ENCODE measurements at places on chromosomes 13 and 19.

DNA sequence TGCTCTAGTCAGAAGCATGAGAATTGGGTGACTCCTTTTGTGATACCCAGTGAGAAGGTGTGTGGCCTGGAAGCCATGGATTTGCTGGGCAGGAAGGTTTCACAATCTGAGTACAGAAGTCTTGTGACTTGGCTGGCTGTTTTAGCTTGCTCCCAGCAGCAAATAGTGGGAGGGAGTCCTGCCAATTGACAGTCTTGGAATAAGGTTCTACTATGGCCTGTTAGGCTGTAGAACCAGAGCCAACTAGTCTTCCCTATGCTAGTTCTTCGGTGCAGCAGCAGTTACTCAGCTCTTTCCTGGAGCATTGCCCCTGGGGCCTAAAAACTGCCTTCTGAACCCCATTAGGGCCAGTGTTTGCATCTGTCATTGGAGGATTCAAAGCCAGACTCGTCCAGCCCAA is 1935.4 kb upstream of the PCDH20 start:
- DNase-seq, result no peak

DNA sequence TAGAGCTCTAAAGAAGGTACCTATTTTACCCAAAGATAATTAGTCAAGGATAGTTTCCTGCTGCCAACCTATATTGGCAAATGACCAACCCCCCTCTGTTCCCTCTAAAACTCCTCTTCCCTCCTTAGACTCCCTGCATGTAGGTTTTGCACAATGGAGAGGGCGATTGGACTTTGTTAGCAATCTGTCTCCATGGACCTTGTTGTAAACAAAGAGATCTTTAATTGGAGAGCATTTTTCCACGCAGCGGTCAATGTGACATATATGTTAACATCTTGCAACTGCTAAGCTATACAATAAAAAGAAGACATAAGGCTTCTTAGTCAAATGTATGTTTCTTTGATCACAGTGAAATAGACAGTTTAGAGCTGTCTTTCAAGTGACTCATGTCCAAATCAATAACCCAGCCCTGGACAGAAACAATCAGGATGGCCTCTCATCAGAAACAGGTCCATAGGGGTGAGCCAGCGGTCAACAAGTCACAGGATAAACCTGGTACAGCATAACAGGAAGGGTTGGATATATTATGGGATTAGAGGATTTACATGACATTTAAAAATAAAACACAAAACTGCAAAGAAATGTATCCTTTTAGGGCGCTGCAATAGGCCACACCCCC is 69.7 kb upstream of the UBL3 start:
- DNase-seq, result no peak

GRCh38 chr13:21219036-21219381 is 42.6 kb downstream of the MRPL57 start:
- DNase-seq, result no peak

DNA sequence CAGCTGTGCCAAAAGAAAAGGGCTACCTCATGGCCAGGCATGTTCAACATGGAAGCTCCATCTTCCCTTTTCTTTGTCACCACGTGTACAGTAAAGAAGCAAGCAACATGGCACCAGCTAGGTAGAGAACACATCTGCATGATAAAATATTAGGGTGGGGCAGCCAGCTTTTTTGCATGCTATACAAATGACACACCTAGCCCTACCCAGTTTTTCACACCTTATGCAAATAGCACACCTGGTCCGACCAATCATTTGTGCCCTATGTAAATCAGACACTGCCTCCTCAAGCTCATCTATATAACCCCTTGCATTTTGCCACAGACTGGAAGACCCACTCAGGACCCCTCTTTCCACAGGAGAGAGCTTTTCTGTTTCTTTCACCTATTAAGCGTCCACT is 85.5 kb downstream of the STOML3 start:
- no peak for DNase-seq

All from CD4-positive, CD25-positive, alpha-beta regulatory T cell (primary cell).